ENCODE measurements at places on chromosomes 12 and 14.
A peak's percentile ranks its signal among the peaks of the same experiment; 100 is the strongest.

DNA sequence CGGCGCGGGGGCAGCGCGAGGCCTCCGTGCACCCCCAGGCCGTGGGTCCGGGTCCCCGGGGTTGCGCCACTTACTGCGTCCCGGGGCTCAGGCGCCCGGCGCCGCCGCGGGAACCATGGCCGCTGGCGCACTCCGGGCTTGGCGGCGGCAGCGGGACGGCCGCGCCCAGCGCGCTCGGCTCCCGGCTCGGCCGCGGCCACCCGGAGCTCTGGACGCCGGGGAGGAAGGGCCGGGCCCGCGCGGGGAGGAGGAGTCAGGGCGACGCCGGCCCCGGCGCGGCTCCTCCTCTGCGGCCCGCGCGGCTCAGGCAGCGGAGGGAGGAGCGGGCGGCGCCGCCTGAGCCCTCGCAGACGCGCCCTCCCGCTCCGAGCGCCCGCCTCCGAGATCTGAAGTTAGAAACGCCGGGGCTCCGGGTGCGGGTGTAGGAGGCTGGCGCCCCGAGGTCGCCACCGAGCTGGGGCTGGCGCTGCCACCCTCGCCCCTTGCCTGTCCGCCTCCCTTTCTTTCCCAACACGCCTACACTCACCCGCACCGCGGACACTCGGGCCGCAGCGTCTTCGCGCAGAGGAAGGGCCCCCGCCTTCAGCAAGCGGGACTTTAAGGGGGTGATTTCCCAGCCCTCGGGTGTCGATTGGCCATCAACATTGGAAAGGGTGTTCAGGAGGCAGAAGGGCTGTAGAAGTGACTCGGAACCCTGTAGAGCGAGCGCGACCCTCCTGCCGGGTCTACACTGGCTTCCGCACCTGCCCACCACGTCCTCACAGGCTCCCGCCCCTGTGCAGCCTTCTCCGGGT, at the start of gene NIN:
TSS of gene NIN (minus strand) at position 231 of the 794 bp plus-strand sequence. CDS start 9,106 bp downstream, outside the sequence.
- peak; percentile 62 for DNase-seq

DNA sequence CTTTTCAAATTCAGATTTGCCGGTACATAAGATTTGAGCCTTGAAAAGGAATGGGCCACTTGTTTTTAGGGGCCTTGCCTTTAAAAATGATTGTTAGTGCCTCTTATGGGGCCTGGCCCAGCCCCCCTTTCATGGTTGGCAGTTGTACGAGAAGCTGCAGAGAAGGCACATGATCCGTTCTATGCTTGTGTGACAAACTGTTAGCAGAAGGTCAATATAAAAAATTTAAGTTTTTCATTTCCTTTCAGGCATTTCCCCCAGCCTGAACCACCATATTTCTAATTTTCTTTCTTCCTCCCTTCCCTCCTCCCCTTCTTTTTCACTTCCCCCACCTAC, 119.1 kb downstream of the PLXNC1 start:
- DNase-seq = no peak

DNA sequence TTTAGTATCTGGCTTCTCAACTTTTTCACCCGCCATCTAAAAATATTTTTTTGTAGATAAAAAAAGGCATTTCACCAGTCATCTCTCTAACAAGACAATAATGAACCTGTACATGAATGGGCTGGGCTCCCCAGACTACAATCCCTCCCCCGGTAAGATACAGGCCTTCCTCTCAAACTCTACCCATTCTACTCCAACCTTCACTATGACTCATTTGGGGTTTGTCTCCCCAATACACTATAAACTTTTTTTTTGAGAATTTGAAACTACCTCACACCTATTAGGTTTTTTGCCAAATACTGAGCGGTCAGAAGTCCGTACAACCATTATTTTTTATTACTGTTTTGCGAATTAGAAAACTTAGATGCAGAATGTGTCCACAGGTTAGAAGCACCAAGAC, 784 bp downstream of the RPL6 start:
- DNase-seq = no peak

DNA sequence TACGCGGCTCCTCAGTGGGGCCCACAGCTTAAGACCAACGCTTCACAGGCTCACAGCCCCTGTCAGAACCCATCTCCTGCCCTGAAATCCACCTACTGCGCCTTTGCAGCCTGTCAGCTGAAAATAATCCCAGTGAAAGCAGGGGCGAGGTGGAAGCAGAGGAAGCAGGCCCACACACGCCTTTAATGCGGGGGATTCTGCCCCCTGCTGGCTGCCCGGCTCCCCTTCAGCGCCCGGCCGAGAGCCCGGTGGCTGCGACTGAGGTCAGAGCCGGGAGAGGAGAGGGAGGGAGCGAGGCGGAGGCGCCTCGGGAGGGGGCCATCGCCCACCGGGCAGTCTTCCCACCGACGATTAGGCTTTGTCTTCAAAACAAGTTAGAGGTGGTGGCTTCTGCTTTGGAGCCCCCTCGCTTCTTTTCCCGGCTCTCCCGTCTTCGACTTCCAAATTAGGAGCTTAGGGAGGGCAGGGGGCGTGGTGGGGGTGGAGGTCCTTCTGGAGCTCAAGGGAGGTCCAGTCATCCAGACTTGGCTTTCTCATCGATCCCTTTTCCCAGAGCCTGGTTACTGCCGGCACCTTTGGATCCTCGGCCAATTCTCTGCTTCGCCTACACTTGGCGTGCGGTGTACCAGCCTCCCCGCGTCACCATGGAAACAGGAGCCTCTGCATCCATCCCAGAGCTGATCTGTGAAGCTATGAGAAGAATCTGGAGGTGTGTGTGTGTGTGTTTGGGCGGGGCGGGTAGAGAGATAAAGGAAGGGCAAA, 25.2 kb upstream of the RND1 start:
- DNase-seq = peak; percentile 68
